Left colon (tissue), 2 donors: ENCODE measurements at places on chromosomes 7 and 10. TPM values are rescaled to one million over a fixed set of nuclear protein-coding genes. Genes with fewer than 3 reads are reported as not detected.

DNA sequence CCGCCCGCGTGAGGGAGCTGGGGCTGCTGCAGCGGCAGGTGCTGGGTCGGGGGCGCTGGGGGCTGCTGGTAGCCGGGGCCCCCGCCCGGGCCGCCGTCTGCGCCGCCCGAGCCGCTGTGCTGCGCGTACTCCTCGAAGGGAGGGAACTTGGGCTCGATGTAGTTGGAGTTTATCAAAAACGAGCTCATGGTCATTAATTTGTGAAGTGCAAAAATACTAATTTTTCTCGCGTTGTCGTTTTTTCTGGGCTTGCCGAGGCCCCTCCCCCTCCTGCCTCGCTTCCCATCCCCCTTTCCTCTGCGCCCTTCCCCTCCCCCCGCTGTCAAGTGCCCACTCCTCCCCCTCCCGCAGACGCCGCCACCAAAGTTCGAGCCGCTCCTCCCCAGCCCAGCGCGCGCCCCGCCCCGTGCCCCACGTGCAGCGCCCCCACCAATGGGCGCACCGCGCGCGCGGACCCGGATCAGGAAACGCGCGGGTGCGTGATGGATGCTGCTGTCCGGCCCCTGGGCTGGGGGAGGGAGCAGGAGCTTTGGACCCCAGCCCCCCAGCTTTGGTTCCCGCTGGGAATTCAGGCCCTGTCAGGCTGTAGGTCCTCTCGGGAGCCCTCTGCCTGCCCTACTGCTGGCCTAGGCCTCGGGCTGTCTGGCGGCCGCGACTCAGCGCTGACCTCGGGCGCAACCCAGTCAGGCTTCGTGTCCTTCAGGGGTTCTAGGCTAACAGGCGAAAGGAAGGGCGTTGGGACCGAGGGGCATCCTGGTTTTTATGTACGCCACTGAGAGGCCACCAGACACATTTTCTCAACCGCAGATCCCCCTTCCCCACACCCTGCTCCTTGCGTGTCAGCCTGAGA lies at the start of gene HOXA4:
Gene HOXA4, minus strand, starts transcription at position 218 of the 850 bp plus-strand sequence. Its CDS starts 24 bp downstream, at position 194.
- DNase-seq = peak; percentile 95

Gene GPR26
- not detected for total RNA-seq

- no peak for DNase-seq
These were observed 327.2 kb upstream of the AKR1E2 start for GRCh38 chr10:4498711-4499251.

DNA sequence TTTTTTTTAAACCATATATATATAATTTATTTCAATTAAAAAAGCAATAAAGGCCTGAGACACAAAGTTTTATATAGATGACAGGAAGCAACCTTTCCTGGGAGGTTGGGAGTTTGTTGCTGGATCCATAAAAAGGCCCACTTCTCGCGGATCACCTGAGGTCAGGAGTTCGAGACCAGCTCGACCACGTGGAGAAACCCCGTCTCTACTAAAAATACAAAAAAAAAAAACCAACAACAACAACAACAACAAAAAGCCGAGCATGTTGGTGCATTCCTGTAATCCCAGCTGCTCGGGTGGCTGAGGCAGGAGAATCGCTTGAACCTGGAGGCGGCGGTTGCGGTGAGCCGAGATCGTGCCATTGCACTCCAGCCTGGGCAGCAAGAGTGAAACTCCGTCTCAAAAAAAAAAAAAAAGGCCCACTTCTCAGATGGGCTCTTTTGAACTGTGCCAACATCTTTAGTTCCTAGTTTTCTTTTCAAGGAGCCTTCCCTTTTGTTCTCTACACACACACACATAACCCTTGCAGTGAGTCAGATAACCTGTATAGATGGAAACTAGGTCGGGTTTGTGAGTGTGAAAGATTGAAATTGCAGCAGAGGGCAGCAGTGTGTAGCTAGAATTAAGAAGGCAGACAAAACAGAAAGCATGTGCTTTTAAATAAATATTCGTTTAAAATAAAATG lies 1.2 kb upstream of the SMNDC1 start:
- DNase-seq = peak; percentile 29

GRCh38 chr10:80163741-80164341 lies 31.3 kb downstream of the PLAC9 start:
- peak; percentile 64 for DNase-seq
